Activated T-helper 1 cell treated with Interleukin-2 at 50 U/mL for 16 hours (primary cell): ENCODE measurements at places on chromosomes 4 and X.
A peak's percentile ranks its signal among the peaks of the same experiment; 100 is the strongest.

DNA sequence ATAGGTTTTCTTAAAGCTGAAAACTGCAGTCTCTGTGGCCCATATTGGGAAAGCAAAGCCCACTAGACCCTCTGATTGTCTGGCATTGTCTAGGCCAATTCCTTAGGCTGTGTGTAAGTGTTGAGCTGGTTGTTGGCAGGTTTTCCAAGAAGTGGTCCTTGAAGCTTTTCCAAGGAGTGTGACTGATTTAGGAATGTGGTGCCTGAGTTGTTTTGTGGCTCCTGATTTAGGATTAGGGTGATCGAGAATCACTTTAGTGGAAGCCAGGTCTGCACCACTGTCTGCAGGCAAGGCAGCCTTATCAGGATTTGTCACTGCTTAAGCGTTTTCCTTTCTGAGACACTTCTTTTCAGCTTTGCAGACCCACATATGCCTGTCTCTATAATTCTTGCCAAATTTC is 339.0 kb upstream of the DDX53 start:
- DNase-seq: no peak

GRCh38 chr4:158870282-158870625 is 101.4 kb downstream of the FNIP2 start:
- no peak for DNase-seq

DNA sequence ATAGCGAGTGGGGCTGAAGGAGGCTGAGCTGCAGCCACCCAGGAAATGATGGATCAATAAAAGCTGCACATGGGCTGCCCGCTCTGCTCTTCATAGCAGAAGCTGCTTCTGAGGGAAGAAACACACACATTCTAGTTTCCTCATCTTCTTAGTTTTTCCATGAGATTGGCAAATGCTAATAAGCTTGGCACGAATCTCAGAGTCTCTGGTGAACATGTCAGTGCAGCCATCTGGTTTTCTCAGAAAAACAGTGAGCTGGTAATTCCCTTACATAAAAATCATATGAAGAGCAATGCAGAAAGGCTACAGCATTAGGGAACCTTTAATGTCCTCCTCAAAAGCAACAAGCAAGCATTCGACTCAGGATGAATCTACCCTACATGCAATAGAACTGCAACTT is 69.9 kb downstream of the GATB start:
- DNase-seq: no peak

DNA sequence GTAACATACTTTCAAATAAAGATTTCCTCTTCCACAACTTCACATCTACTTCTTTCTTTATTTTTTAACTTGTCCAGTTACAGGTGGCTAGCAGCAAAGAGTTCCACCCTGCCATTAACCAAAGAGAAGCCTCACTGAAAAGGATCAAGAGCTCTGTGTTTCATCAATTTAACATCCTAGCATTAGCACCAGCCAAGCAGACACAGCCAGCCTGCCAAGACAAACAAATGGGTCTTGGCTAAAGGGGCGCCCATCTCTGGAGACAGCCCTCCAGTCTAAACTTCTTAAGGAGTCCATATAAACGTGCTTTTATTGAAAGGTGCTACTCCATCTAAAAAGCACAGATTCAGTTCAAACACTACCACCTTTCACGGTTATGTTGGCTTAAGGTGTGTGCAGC is 105.3 kb downstream of the ADAMTS3 start:
- no peak for DNase-seq

DNA sequence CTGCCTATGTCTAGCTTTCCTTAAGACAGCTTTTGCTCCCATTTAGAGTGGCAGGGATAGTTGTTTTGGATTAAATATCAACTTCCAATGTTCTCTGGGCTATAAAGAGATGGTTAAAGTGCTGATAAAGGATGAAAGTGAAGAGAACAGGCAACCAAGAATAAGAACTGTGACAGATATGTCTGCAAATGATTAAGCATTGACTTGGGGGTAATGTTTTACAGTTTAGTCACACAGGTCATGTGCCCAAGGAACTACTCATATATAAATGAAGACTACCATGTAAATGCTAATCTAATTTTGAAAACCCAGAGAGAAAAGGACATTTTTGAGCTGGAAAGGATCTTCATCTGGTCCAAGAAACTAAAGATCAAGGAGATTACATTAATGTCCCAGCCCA is 42.1 kb downstream of the RBMX2 start:
- DNase-seq: no peak

DNA sequence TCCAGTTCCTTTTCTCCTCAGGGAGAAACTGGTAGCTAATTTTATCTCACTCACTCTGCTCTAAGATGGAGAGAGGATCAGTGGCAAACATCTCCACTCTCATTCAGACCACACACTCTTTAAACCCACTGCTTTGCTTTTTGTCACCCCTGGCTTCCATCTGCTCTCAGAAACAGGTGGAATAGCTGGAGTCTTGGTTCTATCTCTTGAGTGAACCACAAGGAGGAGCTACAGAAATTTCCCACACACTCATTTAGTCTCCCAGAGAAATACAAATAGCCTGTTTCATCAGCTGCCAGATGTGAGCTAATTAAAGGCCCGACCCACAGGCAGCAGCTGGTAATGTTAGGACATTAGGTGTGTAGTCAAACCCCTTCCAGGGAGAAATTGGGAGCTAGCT is 96.6 kb downstream of the STPG2 start:
- no peak for DNase-seq

GRCh38 chr4:34158878-34159277 is 2085.4 kb downstream of the ARAP2 start:
- DNase-seq: no peak

- DNase-seq: no peak
These were observed 112.8 kb upstream of the LRPAP1 start for GRCh38 chr4:3644849-3645627.

DNA sequence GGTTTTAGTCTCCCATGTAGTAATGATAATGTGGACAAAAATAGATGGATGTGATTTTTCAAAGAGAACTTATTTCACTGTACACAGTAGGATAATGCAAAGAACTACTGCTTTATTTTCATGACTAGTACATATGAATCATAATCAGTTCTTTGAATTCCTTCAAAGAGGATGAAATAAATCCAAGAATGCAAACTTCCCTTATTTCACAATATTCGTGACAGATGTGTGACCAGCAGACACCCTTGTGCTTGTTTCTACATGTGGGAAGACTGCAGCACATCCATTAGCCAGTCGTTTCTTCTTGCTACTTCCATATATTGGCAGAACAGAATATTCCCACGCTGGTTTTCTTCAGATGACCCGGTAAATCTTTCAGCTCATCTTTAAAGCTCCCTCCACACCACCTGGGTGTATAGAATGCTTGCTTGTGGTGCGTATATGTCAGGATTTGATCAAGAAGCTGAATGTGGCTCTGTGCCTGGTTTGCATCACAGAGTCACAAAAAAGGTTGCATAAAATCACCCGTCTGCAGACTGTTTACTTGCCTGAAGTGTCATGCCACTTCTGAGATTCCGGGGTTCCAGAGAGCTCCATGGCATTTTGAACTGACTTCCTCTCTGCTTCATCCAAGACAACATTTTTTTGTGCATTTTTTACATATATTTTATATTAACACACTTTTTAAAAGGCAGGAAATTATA is 47.7 kb upstream of the FAT4 start:
- no peak for DNase-seq

DNA sequence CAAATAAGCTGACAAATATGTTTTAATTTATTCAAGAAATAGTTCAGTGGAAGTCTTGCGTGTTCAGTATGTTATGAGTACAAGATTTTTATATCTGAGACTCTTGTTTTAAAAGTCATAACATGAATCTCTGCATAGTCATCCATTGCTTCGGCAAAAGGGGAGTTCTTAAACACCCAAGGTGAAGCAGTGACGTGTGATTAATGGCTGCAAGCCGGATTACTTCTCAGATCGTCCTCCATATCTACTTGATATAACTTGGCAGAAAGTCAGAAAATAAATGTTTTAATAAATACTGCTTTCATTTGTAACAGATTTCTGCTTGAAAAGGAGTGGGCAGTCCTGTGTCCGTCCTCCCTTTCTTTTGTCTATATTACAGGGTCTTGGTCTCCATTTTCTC is 64.6 kb upstream of the IL15 start:
- DNase-seq: no peak

GRCh38 chr4:108072300-108072699 is 82.6 kb downstream of the HADH start:
- peak; percentile 18 for DNase-seq

DNA sequence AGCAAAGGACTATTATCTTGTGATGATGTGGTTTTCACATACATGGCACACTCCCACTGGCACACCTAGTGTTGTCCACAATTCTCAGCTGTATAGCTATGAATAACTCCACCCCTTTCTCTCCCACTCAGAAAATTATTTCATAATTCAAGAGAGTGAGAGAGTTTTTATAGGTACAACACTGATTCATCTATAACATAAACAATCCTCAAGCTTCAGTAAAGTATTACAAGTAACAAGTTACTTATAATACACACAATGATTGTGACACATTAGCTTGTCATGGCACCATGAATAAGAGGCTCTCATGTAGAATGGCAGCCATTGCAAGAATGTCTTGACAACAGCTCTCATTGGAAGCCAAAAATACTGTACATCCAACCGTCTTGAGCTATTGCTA is 43.9 kb downstream of the RAB40A start:
- no peak for DNase-seq

GRCh38 chr4:88600176-88600838 is 8.0 kb downstream of the HERC3 start:
- DNase-seq: no peak

GRCh38 chr4:20394512-20394911 is 142.8 kb downstream of the SLIT2 start:
- DNase-seq: no peak

DNA sequence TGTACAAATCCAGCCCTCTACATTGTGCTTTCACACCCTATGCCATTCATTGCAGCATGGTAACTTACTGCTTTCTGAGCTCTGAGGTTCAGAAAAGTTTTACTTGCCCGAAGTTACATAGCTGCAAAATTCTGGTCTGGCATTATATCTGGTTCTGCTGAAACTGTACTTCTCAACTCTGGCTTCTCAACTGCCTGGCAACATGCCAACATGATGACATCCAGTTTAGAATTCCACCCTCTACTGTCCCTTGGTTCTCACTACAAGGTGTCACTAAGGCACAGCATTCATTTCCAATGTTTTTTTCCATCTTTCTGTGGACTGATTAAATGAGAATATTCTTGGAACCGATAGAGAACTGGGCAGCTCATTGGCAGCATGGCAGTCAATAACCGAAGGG is 242.9 kb upstream of the PRPS2 start:
- DNase-seq: no peak

DNA sequence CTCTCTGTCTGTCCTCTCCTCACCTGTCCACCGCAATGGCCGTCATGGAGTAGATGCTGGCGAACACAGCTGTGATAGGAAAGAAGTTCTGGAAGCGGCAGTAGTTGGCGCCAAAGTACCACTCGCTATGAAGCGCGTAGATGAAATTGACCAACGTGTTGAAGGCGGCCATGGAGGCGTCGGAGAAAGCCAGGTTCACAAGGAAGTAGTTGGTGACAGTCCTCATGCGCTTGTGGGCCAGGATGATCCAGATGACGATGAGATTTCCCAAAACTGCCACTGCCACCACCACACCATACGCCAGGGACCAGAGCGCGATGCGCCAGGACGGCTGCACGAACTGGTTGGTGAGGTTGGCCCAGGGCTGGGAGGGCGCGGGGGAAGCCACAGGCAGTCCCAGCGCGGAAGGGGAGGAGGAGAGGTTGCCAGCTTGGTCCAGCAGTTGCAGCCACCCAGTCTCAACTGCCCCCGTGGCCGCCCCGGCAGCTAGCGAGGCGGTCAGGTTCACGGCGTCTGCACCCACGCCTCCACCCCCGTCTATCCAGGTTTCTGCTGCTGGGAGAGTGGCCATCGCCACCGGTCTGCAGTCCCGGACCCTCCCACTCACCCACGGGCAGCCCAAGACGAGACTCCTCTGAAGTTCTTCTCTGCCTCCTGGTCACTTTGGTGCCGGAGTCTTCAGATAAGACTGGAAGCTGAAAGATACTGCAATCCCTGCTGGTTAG is 518 bp downstream of the TACR3 start:
- no peak for DNase-seq

GRCh38 chr4:75530556-75531322 is 16.5 kb downstream of the THAP6 start:
- DNase-seq: no peak

- DNase-seq: no peak
These were observed 29.0 kb downstream of the CD99L2 start for GRCh38 chrX:150869450-150869849.

DNA sequence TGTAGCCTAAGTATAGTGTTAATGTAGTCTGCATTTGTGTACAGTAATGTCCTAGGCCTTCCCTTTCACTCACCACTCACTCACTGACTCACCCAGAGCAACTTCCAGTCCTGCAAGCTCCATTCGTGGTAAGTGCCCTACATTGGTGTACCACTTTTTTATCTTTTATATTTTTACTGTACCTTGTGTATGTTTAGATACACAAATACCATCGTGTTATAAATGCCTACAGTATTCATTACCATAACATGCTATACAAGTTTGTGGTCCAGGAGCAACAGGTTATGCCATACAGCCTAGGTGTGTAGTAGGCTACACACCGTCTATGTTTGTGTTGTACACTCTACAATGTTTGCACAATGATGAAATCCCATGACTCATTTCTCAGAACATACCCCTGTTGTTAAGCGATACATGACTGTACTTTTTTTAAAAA is 15.4 kb downstream of the TSPAN5 start:
- DNase-seq: no peak

- no peak for DNase-seq
These were observed 124.7 kb upstream of the NALF2 start for GRCh38 chrX:69379412-69379811.

- no peak for DNase-seq
These were observed 123.0 kb downstream of the ZNF827 start for GRCh38 chr4:145815626-145816025.

GRCh38 chrX:70176938-70177533 is at the start of gene DGAT2L6:
TSS of gene DGAT2L6 (plus strand) at chrX:70177483. CDS start at chrX:70177583, 100 bp downstream.
- DNase-seq: no peak

DNA sequence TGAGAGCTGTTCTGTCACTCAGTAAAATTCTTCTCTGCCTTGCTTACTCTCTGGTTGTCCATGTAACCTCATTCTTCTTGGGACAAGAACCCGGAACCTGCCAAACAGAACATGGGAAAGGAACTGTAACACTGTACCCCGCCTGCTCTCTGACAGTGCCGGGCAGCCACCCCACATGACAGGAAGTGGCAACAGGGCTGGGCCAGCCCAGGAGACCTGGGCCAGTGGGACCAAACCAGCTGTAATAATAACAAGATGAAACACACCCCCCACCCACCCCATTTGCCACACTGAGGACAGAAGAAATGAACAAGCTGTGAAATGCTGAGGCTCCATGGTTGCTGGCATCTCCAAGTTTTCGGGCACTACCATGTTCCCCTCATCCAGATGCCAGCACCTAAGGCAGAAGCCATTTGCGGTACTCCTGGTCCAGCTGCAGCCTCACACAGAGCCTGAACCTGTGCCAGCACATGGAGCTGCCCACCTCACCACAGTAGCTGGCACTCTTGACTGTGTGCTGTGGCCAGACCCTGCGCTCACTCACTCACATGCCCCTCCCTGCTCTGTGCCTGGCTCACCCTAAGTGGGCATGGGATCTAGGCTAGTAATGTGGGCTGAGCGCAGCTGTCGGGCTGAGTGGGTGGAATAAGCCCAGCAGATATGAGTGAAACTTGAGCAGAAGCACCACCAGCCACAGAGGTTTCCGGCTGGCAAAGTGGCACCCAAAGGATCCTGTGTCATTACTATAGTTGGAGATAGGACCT is 126.2 kb upstream of the UGT8 start:
- DNase-seq: no peak

- DNase-seq: no peak
These were observed 10.6 kb downstream of the OTC start for GRCh38 chrX:38363046-38363445.
